Muscle of leg (tissue), 16 donors: ENCODE measurements at places on chromosomes 1 and 21. TPM values are rescaled to one million over a fixed set of nuclear protein-coding genes. Genes with fewer than 3 reads are reported as not detected.

Gene TMEM51
- total RNA-seq = 5.0 TPM

Gene HSD3B2
- total RNA-seq = not detected

Gene ALX3
- total RNA-seq = not detected

Gene C1orf35
- total RNA-seq = 11.8 TPM

Gene RABIF
- 4.3 TPM for total RNA-seq
